Activated naive CD8-positive, alpha-beta T cell treated with anti-CD3 and anti-CD28 coated beads, Interleukin-2, amount 50 U/mL, for 16 hours (primary cell): ENCODE measurements at places on chromosomes 5 and 9.

DNA sequence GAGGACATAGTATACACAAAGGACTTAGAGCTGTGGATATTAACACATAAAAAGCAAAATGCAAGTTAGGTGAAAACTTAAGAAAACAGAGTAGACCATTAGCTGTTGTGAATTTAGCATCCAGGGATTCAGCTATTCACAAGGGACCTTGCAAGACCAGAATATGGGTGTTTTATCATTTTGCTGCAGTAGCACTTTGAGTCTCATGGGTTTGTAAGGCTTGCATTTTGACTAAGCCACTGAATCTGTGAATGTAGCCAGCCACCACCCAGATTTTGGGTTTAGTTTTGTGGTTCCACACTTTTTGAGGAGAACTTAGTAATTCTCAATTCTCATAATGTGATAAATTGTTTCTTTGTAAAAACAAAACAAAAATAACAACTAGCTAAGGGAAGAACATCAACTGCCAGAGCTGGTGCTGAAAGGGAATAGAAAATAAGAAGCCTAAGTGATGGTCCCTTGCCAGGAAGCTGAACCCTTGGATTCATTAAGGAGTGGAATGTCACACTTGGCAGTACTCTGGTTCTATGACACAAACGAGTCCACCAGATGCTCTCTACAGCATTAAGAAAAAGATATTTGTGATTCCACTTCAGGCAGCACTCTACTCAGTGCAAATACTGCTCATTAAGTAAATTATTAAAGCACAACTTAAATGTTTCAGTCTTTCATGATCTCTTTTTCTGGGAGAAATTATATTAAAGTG is 557.4 kb upstream of the ZNF462 start:
- no peak for DNase-seq

GRCh38 chr5:17257705-17258273 is 40.4 kb downstream of the BASP1 start:
- DNase-seq = no peak

- DNase-seq = no peak
These were observed 223.2 kb downstream of the TLR4 start for GRCh38 chr9:117927354-117927753.

DNA sequence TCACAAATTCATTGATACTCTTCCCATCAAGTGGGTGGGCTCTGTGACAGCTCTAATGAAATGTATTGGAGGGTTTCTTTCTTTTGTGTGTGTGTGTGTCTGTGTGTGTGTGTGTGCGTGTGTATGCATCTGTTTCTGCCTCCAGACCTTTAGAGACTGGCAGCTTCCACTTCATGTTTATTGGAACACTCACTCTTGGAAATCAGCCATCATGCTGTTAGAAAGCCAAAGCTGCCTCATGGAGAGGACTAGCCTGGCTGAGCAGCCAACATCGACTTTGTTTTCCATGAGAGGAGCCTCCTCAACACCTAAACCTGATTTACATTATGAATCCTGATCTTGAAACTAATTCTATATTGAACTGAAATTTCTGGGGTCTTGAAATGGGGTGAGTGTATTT is 128.5 kb upstream of the FAM174A start:
- no peak for DNase-seq

DNA sequence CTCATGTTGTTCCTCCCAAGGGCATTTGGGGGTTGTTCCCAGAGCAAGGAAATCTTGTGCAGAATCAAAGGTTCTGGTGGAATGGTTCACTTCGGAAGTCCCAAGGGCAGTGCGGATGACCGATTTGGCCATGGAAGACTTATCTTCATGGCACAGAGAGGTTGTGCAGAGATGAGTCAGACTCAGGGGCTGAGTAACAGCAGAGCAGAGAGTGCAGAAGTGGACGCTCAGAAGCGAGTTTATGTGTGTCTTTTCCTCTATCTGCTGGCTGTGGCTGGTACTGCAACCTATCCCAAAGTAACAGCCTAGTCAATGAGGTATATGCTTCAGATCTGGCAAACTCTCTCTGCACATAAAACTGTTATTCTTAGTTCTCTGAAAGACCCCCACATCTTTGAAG is 118.1 kb downstream of the DPYSL3 start:
- DNase-seq = no peak

DNA sequence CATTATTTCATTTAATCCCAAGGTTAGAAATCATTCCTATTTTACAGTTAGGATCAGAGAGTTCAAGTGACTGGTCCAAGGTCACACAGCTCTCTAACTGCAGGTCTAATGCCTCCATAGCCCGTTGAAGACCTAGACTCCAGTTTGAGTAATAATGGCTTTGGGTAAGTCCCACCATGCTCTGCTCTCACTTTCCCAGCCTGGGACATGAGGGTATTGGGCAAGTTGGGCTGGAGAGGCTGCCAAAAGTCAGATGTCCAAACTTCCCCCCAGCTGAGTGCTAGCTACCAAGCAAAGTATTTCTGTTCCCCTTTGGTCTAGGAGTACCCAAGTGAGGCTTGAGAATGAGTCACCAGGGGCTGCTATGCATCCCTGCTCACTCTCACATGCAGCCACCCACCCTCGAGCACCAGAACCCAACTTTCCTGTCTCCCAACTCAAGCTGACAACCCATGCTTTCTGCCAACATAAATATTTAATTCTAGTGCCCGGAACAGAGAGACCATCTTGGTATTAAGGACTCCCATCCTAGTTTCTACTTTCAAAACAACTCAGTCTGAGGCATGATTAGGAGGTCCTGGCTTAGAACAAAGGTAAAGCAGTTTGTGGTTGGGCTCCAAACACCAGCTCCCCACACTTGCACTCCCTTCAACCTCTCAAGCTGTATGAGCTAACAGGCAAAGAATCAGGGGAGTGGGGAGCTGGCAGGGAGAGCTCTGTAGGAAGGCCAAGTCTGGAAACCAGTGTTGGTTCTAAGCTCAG is 236.5 kb upstream of the TRIM32 start:
- no peak for DNase-seq

DNA sequence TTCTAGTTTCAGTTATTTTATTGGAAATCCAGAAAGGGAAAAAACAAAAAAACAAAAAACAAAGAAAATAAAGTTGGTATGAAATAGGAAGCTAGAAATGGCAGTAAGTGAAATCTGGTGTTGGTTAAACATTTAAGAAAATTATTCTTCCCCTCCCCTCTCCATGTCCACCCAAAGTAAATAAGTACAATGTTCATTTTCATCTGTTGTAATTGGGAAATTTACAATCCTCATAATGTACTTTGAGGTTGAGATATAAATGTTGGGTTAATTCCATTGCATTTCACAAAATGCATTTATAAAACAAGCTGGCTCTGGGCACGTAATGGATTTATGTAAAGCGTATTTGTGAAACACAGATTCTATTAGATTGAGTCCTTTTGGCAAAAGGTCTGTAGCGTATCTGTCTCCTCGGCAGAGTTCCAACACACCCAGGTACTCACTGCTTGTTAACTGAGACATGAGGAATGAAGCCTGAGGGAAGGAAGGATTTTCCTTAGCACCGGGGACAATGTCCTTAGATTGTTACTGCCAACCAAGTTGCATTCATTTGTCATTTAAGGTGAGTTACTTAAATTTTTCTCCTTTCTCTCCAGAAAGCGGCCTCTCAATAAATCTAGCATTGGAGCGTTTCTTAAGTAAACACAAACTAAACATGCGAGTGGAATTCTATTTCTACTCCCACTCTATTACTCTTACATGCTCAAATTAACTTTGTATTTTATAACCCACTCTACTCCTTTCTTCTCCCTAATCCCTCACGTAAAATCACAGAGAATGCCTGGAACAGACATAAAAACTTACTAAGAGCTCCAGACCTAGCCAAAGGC is 912.3 kb upstream of the WWC1 start:
- DNase-seq = no peak

GRCh38 chr5:74167206-74167929 is 473.2 kb downstream of the ENC1 start:
- no peak for DNase-seq

DNA sequence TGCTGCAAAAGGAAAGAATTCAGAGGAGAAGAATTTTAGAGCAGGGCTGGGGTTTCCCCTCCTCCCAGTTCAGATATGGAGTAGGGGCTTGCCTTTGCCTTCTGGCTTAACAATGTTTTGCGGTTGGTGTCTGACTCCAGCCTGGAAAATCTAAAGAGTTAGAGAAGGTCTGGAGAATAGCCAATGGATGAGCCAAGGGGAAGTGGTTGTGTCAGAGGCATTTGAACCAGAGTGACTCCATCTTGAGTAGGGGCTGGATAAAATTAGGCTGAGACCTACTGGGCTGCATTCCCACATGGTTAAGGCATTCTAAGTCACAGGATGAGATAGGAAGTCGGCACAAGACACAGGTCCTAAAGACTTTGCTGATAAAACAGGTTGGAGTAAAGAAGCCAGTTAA is 133.7 kb downstream of the DIRAS2 start:
- DNase-seq = no peak

DNA sequence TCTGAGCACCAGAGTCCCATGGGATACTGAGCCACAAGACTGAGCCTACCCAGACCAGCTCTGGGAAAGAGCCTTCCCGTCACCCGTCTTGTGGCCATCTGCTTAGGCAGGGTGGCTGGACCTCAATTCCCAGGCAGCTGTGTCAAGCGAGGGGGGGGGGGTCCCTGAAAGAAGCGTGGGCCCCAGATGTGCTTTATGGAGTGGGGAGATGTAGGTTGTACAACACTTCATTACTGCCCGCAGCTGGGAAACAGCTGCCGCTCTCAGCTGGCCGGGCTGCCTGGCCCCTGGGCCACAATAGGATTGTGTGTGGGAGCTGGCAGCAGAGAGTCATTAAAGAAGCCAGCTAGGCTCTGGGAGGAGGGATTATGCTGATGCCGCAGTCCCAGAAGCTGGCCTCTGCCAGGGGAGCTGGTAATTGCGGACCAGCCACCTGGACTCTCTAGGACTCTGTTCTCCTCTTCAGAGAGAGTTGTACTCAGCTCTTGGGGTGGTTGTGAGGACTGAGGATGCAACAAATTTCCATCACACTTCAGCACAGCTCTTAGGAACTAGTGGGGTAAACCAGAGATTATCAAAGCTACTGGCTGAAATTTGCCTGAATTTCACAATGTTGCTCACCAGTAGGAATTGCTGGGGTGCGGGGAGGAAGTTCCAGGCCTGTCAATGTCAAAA is 145.4 kb downstream of the GADD45G start:
- DNase-seq = no peak

DNA sequence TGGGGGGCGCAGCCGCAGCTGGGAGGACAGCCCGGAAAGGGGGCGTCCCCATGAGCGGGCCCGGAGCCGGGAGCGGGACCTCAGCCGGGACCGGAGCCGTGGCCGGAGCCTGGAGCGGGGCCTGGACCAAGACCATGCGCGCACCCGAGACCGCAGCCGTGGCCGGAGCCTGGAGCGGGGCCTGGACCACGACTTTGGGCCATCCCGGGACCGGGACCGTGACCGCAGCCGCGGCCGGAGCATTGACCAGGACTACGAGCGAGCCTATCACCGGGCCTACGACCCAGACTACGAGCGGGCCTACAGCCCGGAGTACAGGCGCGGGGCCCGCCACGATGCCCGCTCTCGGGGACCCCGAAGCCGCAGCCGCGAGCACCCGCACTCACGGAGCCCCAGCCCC is 47.0 kb downstream of the TJP2 start:
- no peak for DNase-seq

- DNase-seq = no peak
These were observed 402.8 kb downstream of the CDK5RAP2 start for GRCh38 chr9:120177121-120177520.

DNA sequence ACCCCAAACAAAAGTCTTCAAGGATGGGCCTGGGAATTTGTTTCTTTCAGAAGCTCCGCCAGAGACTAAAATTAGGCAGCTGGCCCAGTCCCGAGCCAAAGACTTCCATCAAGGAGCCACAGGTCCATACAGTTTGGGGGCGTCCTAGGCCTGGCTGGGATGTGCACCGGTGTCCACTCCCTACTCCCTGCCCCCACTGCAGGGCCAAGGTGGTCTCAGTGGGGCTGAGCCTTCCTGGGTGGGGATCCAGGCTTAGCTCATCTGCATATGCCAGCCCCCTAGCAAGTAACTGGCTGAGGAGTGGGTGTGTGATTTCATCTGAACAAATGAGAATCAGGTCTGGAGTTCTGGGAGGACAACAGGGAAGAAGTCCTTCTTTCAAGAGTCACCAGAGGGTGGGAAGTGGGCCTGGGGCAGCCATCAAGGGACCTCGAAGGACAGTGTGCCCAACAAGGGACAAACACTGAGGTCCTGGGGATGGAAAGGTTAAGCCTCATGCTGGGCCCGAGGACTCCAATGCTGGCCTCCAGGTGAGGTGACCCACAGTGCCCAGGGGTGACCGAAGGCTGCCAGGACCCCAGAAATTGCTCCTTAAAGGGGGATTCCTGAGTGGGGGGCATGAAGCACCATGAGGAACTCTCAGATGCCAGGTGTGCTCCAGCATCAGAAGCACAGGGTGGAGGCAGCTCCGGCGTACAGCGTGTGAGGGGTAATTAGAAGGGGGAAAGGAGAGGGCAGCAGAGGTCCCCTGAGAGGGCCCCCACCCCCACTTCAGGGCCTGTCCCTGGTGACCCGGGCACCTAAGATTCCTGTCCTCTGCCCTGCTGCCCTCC is 91.3 kb downstream of the ZNF354C start:
- no peak for DNase-seq

DNA sequence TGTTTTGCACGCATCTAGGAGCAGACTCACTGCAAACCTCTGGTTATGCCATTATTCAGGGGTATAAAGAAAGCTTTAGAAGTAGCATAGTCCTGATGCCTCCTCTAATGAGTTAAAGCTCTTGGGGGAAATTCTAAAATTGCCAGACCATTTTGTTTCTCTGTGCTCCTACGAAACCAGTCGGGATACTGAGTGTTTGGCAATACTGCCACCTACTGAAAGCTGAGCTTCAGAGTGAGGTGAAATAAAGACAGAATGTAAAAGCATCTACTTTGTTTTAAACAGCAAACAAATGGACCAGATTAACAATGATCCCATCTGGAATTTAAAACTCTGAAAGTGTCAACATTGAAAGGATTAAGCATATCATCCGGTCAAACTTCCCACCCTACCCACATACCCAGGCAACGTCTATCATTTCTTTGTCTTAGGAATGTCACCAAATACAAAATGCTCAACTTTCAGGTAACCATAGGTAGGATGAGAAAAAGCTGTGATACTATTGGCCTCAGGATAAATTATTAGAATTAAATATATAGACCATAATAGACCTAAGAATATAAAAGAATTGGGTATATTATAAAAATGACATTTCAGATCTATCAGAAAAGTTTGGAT is 77.8 kb upstream of the SHISAL2B start:
- no peak for DNase-seq

GRCh38 chr5:10009802-10010201 is 239.9 kb downstream of the ATPSCKMT start:
- no peak for DNase-seq

DNA sequence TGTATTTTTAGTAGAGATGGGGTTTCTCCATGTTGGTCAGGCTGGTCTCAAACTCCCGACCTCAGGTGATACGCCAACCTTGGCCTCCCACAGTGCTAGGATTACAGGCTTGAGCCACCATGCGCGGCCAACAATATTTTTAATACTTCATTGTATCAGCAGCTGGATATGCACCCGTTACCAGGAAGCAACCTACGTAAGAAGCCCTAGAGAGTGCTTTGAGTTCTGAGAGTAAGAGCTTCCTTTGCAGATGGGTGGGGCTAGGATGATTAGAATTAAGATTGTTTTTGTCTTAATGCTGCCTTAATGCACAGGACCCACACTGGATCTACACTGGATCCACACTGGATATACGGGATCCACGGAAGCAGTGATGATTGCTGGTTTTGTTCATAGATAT is 123.9 kb upstream of the ABCA1 start:
- no peak for DNase-seq
